ENCODE measurements at places on chromosomes 6 and 20. TPM values are rescaled to one million over a fixed set of nuclear protein-coding genes. Genes with fewer than 3 reads are reported as not detected.

PHACTR1 gene
- 109 TPM for total RNA-seq

SYCP2 gene
- 2.1 TPM for total RNA-seq

ZNF335 gene
- 49.6 TPM for total RNA-seq

KCNK16 gene
- total RNA-seq = not detected

PRR18 gene
- total RNA-seq = 0.10 TPM

SYTL3 gene
- 6.0 TPM for total RNA-seq

BMP5 gene
- not detected for total RNA-seq

GABRR1 gene
- total RNA-seq = not detected

RHAG gene
- total RNA-seq = not detected

CST2 gene
- not detected for total RNA-seq

FITM2 gene
- total RNA-seq = 2.4 TPM

MCHR2 gene
- not detected for total RNA-seq

MEP1A gene
- not detected for total RNA-seq

MYBL2 gene
- total RNA-seq = 99.5 TPM

CYP39A1 gene
- total RNA-seq = not detected

C20orf144 gene
- total RNA-seq = 0.27 TPM

NR2E1 gene
- not detected for total RNA-seq

CRYBG1 gene
- total RNA-seq = 33.6 TPM

C2 gene
- 0.78 TPM for total RNA-seq

FILIP1 gene
- not detected for total RNA-seq

FNDC11 gene
- 1.3 TPM for total RNA-seq

RAET1L gene
- total RNA-seq = not detected

SUMO4 gene
- total RNA-seq = 7.9 TPM

SLC12A5 gene
- total RNA-seq = not detected

BPIFB1 gene
- total RNA-seq = not detected

FAM162B gene
- total RNA-seq = not detected

FARS2 gene
- 32.7 TPM for total RNA-seq

OPN5 gene
- not detected for total RNA-seq

B3GAT2 gene
- total RNA-seq = not detected

C20orf204 gene
- total RNA-seq = 2.2 TPM

TBXT gene
- 0.10 TPM for total RNA-seq

GJA10 gene
- total RNA-seq = not detected

TRIM40 gene
- not detected for total RNA-seq

CCDC167 gene
- total RNA-seq = 18.4 TPM
